ENCODE measurements at places on chromosomes 6 and 20. TPM values are rescaled to one million over a fixed set of nuclear protein-coding genes. Genes with fewer than 3 reads are reported as not detected.

Gene SYCP2L
- polyA plus RNA-seq = 0.04 TPM

Gene COL11A2
- polyA plus RNA-seq = not detected

Gene ASIP
- 0.40 TPM for polyA plus RNA-seq

Gene LY86
- 454 TPM for polyA plus RNA-seq

Gene SRSF12
- not detected for polyA plus RNA-seq

Gene ZSWIM1
- 2.6 TPM for polyA plus RNA-seq

Gene FABP7
- polyA plus RNA-seq = not detected

Gene SSTR4
- polyA plus RNA-seq = not detected

GRCh38 chr20:51484831-51485230 is 57.7 kb downstream of the NFATC2 start:
- H3K27ac ChIP-seq = no peak overlapping the region
- no peak for DNase-seq
- H3K27me3 ChIP-seq = no peaks in the 10 kb centered on the region
- H3K4me1 ChIP-seq = no peaks in the 10 kb centered on the region

DNA sequence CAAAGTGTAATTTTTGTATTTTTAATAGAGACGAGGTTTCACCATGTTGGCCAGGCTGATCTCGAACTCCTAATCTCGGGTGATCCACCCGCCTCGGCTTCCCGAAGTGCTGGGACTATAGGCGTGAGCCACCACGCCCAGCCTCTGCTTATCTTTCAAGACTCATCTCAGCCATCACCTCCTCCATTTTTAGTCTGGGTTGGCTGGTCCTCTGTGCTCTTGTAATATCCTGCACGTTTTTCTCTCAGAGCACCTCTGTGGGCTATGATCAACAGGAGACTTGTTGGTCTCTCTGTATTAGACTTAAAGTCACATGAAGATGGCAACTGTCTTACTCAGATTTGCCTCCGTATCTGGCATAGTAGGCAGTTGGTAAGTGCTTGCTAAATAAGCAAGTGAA is 7.6 kb downstream of the NOTCH4 start:
- H3K27ac ChIP-seq = no peak overlapping the region
- no peak for DNase-seq
- no peak overlapping the region for H3K4me3 ChIP-seq

DNA sequence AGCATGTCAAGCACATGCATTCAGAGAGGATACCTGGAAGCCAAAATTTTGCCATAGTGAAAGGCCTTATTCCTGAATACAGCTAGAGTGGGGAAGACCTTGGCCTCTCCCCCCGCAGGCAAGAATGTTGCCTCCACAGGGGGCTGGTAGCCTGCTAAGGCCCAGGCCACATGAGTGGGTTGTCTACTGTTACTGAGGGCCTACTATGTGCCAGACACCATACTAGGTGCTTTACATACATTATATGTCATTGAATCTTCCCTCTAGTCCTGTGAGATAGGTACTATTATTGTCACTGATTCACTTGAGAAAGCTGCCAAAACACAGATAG is 642 bp upstream of the PI16 start:
- no peaks in the 10 kb centered on the region for H3K36me3 ChIP-seq
- no peak overlapping the region for H3K4me3 ChIP-seq
- peaks cover 11% of the 10 kb centered on the region for H3K27me3 ChIP-seq
- H3K4me1 ChIP-seq = peaks cover 7% of the 10 kb centered on the region
- H3K27ac ChIP-seq = no peak overlapping the region

DNA sequence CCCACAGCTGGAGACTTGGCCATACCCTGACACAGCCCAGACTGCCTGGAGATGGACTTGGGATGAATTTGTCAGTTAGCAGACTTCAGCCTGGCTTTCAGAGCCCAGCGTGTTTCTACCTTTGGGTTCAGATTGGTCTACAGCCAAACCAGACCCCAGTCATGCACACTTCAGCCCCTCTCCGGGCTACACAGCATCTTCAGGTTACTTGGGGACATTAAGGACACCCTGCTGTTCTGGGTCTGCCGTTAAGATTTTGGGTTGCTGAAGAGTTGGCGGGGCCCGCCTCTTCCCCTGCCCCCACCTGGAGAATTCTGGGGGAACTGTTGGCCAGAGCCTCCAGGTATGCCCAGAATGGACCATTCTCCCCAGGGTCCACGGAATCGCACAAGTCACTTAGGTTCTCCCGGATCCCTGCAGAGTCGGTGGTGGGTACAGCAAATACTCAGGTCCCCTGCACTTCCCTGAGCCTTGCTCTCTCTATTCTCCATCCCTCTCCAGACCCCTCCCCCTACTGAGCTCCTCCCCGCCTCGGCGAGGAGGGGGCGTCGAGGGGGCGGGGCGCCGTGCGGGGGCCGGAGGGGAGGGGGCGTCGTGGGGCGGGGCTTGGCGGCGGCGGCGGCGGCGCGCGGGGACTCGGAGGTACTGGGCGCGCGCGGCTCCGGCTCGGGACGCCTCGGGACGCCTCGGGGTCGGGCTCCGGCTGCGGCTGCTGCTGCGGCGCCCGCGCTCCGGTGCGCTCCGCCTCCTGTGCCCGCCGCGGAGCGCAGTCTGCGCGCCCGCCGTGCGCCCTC is at the start of gene PTK7:
Gene PTK7, plus strand, starts transcription at position 645 of the 794 bp plus-strand sequence. CDS start 175 bp downstream, outside the sequence.
- peaks cover 17% of the 10 kb centered on the region for H3K4me1 ChIP-seq
- no peak within 1 kb of the TSS for H3K27ac ChIP-seq
- H3K4me3 ChIP-seq = peak within 1 kb of the TSS; percentile 77
- DNase-seq = no peak

GRCh38 chr6:170018936-170019817 is 267.8 kb downstream of the ERMARD start:
- H3K4me3 ChIP-seq = no peak overlapping the region
- no peaks in the 10 kb centered on the region for H3K36me3 ChIP-seq
- H3K27me3 ChIP-seq = peaks cover 3% of the 10 kb centered on the region
- H3K27ac ChIP-seq = peak overlapping the region; percentile 45

DNA sequence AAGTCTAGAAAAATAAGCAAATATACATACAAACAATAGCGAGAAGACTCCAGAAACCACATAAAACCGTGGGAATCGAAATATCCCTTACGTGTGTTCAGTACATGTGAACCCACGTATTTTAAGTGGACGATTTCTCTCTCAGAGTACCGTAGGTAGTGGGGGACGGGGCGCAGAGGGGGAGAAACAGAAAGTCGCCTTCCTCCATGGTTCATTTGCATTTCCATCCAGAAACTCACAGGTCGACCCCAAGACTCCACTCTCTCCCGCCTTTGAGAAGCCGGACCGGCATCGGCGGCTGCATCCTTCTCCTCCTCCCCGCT is 538 bp upstream of the ENPP1 start:
- no peak overlapping the region for H3K4me3 ChIP-seq
- peaks cover 46% of the 10 kb centered on the region for H3K27me3 ChIP-seq
- no peaks in the 10 kb centered on the region for H3K36me3 ChIP-seq
- no peak for DNase-seq
- peaks cover 8% of the 10 kb centered on the region for H3K4me1 ChIP-seq

DNA sequence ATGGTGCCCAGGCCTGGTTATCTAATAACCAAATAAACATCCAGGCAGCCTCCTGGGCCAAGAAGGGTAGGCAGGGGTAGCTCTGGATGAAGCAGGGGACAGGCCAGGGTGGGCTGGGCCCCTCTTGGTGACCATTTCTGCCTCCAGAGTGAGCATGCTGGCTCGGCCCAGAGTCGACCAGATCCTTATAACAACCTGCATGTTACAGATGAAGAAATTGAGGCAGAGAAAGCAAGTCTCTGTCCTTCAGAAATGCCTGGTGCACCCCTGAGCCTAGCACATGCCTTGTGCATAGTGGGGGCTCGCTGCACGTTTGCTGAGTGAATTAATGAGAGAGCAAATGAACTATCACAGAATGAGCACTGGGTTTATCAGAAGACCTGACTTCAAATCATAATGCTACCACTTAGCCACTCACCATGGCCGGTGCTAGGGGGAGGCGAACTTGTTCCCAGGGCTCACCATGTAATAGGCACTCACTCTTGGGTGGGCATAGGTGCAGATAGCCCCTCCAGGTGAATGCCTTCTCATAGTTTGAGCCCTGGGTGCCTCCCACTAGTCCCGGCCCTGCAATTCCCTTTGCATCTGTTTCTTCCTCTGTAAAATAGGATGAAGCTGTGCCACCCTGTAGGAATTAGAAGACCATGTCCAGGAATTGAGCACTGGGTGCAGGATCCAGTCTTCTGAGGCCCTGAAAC is 3.8 kb upstream of the APCDD1L start:
- no peak overlapping the region for H3K27ac ChIP-seq
- H3K27me3 ChIP-seq = no peaks in the 10 kb centered on the region
- no peaks in the 10 kb centered on the region for H3K36me3 ChIP-seq
- H3K4me3 ChIP-seq = no peak overlapping the region
- H3K4me1 ChIP-seq = no peaks in the 10 kb centered on the region
- no peak for DNase-seq

DNA sequence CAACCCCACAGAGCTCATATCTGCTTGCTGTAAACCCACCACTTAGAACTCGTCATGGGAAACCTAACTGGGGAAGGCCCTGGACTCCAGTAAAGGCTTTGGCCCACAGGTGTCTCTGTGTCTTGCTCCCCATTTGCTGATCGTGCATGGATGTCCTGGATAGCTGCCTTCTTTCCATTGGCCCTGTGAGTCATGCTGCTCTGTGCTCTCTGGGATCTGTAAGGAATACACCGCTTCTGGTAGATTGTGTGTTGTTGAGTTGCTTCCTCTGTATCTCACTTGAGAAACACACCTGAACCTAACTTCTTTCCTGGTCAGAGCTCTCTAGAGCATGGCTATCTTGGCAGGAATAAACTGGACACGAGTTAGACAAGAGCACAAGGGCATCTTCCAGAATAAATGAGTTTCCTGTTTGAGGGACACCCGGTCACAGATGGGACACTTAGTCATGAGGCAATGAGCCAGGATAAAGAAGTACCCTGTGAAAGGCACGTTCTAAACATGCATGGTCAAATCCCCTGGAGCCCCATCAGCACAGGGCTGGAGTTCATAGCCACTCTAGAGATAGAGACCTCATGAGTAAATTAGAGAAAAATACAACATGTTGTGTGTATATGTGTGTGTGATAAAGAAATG is 99.6 kb upstream of the TMEM170B start:
- no peaks in the 10 kb centered on the region for H3K36me3 ChIP-seq
- no peak overlapping the region for H3K4me3 ChIP-seq
- no peak for DNase-seq
- peaks cover 10% of the 10 kb centered on the region for H3K4me1 ChIP-seq

GRCh38 chr6:5541751-5542432 is 280.6 kb downstream of the FARS2 start:
- DNase-seq = no peak
- H3K27ac ChIP-seq = no peak overlapping the region
- no peak overlapping the region for H3K4me3 ChIP-seq
- H3K4me1 ChIP-seq = no peaks in the 10 kb centered on the region

DNA sequence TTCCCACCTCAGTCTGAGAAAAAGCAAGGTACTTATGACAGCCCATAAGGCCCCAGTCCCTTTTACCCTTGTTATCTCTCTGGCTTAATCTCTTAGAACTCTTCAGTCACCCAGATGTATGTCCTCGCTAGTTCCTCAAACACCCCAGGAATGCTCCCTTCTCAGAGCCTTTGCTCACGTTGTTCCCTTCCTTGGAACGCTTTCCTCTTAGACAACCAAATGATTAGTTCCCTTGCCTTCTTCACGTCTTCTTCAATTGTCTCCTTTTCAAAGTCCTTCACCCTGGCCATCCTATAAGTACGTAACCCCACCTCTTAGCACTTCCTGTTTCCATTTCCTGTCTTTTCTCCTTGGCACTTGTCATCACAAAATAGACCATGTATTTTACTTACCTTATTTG is 1.1 kb upstream of the APOBEC2 start:
- H3K27me3 ChIP-seq = no peaks in the 10 kb centered on the region
- H3K4me3 ChIP-seq = no peak overlapping the region
- H3K27ac ChIP-seq = no peak overlapping the region
- DNase-seq = peak; percentile 44
- H3K36me3 ChIP-seq = no peaks in the 10 kb centered on the region

DNA sequence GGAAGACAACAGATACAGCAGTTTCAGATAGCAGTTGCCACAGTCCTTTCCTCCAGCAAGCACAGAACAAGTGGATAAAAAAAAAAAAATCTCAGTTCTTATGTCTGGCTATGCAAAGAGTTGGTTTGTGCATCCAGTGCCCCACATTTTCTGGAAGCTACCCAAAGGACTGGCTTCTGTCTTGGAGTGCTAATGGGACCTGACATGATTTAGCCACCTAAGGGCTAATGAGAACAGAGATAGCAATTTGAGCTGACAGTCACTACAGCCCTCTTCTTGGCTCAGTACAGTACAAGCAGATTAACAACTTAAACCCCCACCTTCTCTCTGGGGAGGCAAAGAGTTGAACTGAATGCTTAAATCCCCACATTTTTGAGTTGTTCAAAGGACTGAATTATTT is 976.8 kb downstream of the TBC1D32 start:
- no peak overlapping the region for H3K27ac ChIP-seq
- no peak for DNase-seq
- no peaks in the 10 kb centered on the region for H3K27me3 ChIP-seq
- no peak overlapping the region for H3K4me3 ChIP-seq
- no peaks in the 10 kb centered on the region for H3K36me3 ChIP-seq

DNA sequence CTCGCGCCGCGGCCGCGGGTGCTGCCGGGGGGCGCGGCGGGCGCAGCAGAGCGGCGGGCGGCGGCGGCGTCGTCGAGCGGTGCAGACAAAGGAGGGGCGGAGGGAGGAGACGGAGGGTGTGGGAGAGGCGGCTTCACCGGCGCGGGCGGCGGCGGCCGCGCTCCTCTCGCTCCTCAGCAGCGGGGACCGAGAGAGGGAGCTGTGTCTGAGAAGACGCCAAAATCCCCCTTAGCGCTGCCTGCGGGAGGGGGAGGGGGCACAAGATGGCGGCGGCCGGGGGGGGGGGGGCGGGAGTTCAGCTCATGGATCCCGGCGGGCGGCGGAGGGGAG is 296 bp downstream of the ADNP start:
- H3K4me3 ChIP-seq = peak overlapping the region; percentile 76
- H3K4me1 ChIP-seq = peaks cover 43% of the 10 kb centered on the region
- no peak for DNase-seq
- peaks cover 48% of the 10 kb centered on the region for H3K36me3 ChIP-seq

DNA sequence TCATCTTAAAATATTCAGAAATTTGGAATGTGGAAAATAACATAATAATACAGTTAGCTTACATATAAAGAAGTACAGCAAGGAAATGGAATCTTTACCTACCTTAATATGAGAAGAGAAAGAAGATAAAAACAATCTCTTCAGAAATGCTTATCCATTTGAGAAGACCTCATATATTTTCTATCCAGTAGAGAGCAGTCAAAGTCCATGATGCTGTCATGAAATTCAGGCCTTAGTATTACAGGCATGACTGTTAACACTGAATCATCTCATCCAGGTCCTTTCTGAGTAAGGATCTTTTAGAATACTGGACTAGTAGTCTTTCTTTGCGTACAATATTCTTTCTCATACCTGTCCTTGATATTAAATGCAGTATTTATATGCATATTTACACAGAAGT is 713.4 kb downstream of the CD109 start:
- H3K4me1 ChIP-seq = no peaks in the 10 kb centered on the region
- no peaks in the 10 kb centered on the region for H3K36me3 ChIP-seq
- no peak for DNase-seq
- no peak overlapping the region for H3K4me3 ChIP-seq
